ENCODE measurements at places on chromosomes 3 and 15.

DNA sequence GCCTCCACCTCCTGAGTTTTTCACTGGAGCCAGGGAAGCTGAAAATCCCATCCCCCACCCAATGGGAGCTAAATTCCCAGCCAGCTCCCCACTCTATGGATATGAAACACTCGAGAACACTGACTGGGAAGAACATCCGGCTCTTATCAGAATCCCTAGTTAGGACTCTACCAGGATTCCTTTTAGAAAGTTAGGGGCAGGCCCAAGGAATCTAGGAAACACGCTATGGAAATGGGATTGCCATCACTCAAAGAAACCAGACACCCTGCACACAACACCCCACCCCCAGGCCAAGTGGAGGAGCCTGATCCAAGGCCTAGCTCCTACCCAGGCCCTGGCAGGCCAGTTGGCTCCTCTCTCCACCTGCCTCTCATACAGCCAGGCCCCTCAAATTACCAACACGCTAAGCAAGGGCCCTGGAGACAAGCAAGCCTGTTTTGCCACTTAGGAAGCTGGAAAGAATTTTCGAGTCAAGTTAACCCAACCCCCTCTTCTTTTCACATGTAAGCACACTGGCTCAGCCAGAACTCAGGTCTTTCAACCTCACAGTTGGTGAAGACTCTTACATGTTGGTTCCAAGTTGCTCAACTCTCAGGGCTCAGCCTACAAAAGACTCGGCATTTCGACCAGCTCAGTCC, 75.5 kb downstream of the RBPMS2 start:
- no peak for DNase-seq

DNA sequence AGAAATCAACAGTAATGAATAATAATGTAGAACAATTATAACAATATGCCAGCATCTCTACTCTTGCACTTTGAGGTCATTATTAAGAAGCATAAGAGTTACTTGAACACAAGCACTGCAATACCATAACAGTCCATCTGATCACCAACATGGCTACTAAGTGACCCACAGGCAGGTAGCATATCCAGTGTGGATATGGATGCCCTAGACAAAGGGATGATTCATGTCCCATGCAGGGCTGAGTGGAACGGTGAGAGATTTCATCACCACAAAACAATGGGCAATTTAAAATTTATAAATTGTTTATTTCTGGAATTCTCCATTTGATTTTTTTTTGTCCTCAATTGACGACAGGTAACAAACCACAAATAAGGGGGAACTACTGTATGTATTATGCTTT, 107.7 kb upstream of the TSC22D2 start:
- no peak for DNase-seq

DNA sequence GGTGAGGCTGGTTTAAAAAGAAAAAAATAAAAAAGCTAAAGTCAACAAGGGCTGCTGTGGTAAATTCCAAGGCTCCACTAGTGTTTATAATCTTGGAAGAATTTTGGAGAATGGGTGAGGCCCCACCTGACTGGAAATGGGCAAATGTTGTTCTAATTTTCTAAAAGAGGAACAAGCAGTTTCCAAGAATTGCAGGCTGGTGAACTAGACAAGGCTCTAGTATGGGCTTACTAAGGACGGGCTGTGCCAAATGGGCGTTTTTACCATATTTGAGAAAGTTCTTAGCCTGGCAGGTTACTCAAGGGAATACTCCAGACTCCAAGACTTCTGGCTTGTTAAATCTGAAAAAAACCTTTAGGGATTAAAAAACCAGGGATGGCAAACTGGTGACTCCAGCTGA, 67.0 kb upstream of the ABHD2 start:
- no peak for DNase-seq

- no peak for DNase-seq
Measured at GRCh38 chr3:99578339-99578970, 59.9 kb upstream of the COL8A1 start.
